Fibroblast of lung (primary cell): ENCODE measurements at places on chromosomes 3 and 15. TPM values are rescaled to one million over a fixed set of nuclear protein-coding genes. Genes with fewer than 3 reads are reported as not detected.

Gene PLA2G4E
- total RNA-seq, result not detected in 2 replicates

Gene CPN2
- not detected in 2 replicates for total RNA-seq

Gene GRK7
- under 0.01 TPM in 1 of 2 replicates, not detected in the other for total RNA-seq

Gene DPPA2
- total RNA-seq, result not detected in 2 replicates

Gene TMC3
- total RNA-seq, result not detected in 2 replicates

Gene CHRD
- total RNA-seq, result 1.3 and 4.8 TPM in 2 replicates

Gene SGO1
- total RNA-seq, result 0.26 and 1.8 TPM in 2 replicates

Gene ITPKA
- total RNA-seq, result 3.9 and 35.0 TPM in 2 replicates

Gene RBMS3
- 58.6 and 68.4 TPM in 2 replicates for total RNA-seq

Gene PRTG
- total RNA-seq, result 2.1 and 4.0 TPM in 2 replicates

Gene CCR2
- under 0.01 TPM in 1 of 2 replicates, not detected in the other for total RNA-seq
